ENCODE measurements at places on chromosomes 16 and 17.

GRCh38 chr16:21526923-21527807 lies 72.2 kb upstream of the METTL9 start:
- DNase-seq, result no peak

DNA sequence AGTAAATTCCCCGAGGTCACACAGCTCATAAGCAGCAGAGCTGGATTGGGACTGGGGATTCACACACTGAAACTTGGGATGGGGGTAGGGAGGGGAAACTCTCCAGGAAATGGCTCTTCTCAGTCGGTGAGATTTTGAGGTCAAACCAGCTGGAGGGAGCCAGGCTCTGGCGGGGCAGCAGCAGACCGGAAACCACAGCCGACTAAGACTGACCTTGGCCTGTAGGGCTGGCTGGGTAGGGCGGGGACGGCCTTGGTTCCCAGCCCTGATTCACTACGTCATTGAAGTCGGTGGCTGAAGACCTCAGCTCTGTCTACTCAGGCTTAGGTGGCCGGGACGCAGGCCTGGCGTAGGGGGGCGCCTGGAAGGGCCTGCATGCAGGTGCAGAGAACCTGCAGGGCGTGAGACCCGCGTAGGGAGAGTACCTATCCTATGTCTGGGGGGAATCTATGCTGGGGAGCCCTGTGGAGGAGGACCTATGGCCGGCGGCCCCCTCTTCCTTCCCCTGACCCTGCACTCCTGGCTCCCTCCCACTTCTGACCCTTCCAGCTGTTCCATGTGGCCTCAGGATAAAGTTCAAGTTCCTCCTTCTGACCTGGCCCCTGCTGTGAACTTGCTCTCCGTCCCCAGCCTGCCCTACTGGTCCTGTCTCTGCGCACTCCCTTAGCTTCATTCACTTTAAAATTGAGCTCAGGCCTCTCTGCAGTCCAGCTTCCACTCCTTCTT lies 11.9 kb upstream of the SLC4A1 start:
- DNase-seq, result peak; percentile 51

GRCh38 chr16:85229869-85230462 lies 117.7 kb upstream of the CIBAR2 start:
- no peak for DNase-seq

DNA sequence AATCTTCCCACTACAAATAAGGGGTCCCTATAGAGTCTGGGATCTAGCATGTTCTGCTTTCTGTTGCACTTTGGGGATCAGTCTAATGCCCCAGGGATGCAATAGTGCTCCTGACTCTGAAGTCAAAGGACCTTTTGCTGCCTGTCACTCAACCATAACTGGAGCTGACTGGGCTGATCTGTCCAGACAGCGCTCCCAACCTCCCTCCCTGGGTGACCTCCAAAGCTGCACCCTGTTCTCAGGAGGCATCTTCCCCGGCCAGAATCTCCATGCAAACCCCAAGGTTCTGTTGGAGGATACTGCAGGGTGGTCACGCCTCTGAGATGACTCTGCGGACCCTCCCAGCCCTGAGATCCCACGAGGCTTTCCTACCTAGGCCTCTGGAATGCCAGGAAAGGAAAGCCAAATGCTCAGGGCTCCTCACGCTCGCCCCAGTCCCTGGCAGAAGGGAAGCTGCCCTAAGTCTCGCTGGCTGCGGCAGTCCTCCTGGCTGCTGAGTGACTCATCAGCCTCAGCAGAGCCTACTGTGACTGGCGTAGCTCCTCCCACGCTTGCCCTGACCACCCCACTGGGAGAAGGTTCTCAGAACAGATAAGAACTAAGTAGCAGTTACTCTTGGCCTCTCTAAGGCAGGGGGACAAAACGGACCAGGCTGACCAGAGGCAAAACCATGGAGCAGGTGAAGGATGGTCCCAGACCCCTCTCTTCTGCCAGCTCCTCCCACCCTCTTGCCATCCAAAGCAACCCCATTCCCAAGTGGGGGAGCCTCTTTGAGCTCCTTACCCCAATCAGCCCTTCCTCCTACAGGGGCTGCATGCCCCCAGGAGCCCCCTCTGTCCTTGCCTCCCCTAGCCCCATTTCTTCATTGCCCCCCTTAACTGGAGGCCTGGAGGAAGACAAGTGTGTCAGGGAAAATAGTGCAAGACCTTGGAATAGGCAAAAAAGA lies 124.1 kb upstream of the TNRC6C start:
- peak; percentile 73 for DNase-seq

- DNase-seq, result no peak
Measured at GRCh38 chr16:27823421-27823820, 240.1 kb downstream of the GSG1L start.

DNA sequence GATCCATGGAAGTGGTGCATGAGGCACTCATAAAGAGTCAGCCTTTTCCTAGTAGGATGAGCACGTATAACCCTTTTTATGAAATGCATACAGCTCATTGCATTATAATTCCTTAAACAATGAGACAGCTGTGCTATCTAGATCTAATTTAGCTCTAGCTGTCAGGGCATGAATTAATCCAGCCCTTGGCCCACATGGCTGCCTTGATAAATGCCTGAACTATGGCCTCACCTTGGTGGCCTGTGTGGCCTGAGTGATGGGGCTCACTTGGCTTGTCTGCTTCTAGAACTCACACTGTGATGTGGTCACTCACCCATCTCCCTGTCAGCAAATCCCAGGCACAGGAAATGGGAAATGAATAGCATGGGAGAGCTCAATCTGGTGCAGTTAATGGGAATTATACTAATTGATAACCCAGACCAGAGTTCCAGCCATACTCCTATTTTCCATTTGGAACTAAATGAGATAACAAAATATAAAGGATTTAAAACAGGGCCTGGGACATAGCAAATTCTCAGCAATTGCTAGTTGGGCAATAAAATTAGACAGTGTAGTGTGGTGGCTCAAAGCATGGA lies 153.6 kb downstream of the HS3ST2 start:
- DNase-seq, result no peak

DNA sequence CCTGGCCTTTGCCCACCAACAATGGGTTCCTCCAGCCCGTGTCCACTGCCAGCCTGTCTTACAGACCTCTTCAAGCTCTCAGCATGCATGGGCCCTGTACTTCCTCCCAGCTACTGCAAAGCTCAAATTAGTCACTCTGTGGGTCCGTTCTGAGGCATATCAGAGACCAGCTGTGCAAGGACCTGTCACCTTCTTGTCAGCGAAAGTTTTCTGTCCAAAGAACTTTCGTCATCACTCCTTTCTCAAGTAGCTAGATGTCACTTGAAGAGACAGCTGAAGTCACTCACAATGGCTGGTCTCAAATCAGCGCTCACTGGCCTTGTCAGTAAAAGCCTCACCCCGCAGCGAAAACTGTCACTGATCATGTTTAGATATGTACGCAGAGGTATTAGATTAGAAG lies 91.4 kb upstream of the DYNLRB2 start:
- DNase-seq, result no peak

- DNase-seq, result no peak
Measured at GRCh38 chr16:8826278-8826879, 28.7 kb downstream of the PMM2 start.

GRCh38 chr17:19369846-19370492 lies 7.4 kb upstream of the B9D1 start:
- no peak for DNase-seq

DNA sequence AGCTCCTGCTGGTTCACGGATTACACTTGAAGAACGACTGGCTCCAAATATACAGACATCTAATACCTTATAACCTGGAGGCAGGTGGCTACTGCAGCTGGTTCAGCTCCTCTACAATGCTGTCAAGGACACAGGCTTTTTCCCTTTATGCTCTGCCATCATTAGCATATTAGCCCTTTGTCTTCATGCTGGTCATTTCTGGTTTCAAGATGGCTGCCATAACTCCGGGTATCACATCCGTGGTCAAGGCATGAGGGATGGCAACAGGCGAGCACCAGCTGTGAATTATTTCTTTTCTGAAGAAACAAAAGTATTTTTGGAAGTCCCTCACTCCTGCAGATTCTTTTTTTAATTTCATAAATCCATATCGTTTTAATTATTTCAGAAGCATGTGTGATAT lies 124.3 kb upstream of the MED13 start:
- DNase-seq, result no peak

GRCh38 chr16:26204138-26204537 lies 512.4 kb downstream of the HS3ST4 start:
- no peak for DNase-seq

DNA sequence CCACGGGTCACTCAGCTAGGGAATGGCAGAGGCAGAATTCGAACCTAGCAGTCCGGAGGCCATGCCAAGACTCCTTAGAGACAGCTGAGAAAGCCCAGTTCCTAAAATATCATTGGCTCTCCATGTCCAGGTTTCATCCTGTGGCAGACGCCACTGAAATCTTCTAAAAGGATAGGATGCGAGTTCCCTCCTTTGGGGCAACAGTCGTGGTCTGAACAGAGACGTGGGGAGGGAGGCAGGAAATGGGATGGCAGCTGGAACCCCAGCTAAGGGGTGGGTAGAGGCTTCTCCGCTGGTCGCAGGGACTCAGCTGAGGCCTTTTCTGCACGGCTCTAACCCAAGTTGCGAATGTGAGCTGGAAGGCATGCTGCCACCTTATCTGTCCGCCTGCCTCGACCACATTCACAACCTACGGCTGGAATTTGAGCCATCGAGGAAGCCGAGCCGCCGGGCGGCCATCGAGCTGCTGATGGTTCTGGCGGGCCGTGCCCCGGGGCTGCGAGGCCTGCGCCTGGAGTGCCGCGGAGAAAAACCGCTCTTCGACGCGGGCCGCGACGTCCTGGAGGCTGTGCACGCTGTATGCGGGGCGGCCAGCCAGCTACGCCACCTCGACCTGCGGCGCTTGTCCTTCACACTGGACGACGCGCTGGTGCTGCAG lies 1.9 kb upstream of the HSF4 start:
- no peak for DNase-seq

DNA sequence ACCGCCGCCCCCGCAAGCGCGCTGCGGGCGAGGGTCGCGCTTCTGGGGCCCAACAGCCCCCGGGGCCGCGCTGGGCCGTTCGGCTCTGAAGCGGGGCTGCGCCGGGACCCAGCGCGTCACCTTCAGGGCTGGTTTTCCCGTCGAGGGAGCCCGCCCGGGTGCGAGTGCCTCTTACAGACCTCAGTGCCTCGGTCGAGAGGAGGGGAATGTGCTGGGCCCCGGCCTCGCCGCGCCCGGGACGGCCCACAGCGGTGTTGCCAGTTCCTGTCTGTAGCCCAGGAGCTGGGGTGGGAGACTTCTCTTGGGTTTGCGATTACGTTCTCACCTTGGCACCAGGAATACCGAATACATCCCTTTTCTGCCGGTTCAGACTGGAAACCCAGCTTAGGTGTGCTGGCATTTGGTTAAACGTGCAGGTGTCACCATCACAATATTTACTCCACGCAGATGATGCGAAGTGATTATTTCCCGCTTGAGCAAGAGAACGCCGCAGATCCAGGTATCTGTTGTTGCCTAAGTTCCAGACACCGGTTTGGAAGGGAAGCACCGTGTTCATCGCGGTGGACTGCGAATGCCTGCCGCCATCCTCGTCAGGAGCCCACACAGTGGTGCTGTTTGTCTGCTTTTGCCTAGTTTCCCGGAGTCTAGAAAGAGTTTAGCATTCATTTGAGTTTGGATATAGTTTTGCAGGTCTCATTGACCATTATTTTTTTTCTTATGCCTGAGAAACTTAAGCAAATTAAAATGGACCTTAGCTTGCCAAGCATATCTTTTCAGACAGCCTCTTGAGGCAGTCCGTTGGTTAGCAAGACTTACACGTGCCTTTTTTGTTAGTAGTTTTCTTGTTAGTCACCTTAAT lies 914 bp downstream of the MAP1LC3B start:
- DNase-seq, result no peak

DNA sequence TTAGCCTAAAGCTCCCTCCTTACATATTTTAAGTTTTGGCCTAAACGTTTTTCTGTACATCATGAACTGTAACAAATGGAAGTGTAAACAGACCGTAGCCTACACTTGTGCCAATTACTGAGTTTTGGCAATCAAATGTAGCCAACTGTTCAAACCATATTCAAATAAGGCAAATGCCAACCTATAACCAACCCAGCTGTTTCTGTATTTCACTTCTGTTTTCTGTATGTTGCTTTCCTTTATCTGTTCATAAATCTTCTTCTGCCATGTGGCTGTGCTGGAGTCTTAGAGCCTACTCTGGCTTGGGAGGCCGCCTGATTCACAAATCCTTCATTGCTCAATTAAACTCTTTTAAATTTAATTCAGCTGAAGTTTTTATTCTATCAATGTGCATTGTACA lies 6.9 kb upstream of the C16orf78 start:
- no peak for DNase-seq

DNA sequence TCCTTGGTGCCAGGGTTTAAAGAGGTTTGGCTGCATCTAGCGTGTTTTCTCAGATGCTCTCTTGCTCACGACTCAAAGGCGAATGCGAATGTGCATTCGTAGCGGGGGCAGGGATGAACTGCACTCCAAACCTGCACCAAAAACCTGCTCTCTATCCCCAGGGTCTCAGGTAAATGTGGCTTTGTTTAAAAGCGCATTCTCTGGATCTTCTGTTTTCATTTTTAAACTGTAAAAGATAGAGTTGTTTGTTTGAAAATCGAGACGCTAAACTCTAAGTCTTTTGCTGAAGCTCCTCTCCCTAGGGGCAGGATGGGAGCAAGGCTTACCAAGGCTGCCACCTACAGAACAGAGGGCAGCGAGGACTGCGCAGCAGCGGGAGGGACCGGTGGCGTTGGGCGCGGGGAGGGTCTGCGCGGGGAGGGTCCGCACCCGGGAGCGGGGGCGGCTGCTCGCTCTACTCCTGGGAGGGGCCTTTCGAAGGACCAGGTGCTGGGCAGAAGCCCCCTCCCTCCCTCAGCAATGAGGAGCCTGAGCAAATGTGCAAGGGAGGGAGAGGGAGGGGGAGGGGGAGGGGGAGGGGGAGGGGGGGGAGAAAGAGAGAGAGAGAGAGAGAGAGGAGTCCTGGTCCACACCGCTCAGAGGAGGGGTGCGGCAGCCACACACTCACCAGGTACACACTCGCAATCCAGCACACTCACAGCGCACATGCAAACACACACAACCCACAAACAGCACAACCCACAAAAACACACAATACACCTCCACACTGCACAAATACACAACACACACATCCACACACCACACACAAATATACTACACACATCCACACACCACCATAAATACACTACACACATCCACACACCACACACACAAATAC lies 142.8 kb downstream of the GRIN2A start:
- DNase-seq, result no peak

DNA sequence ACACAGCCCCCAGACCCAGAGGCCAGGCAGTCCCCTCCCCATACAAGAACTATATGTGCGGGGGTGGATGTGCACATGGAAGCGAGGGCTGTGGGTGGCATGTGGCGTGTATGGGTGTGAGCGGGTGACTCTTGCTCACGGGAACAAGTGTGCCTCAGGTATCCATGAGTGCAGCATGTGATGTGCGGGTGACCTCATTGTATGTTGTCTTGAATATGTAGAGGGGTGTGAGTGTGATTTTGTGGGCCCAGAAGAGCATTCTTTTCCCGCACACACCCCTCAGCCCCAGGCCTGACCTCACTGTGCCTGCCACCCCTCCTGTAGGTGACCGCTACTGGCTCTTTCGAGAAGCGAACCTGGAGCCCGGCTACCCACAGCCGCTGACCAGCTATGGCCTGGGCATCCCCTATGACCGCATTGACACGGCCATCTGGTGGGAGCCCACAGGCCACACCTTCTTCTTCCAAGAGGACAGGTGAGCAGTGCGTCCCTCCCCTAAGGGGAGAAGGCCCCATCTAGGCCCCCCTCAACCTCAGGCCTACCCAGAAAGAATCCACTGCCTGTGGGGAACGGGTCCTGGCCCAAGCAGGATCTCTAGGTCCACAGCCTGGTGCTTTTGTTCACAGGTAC lies 17.4 kb downstream of the MMP15 start:
- DNase-seq, result no peak

- DNase-seq, result no peak
Measured at GRCh38 chr16:67039260-67040020, 10.5 kb downstream of the CBFB start.

GRCh38 chr16:89044418-89045180 lies 49.1 kb upstream of the ACSF3 start:
- no peak for DNase-seq

All from gastrocnemius medialis (tissue), 4 donors.